ENCODE measurements at places on chromosomes 7 and 10.

DNA sequence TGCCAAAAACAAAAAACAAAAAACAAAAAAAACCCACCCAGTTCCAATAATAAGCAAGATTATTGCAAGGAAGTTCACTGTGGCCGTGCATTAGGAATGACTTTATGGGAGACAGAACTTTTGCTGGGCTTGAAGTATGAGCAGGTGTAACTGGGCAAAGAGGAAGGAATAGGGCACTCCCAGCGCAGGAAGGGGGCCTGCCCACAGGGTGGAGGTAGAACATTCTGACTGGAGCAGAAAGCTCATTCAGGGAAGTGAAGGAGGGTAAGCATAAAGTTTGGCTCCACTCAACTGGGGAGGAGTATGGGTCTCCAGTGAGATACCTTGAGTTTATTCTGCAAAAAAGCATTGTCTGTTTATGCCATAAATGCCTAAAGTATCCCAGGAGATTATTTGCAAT is 42.1 kb upstream of the WIPF3 start:
- DNase-seq: no peak

- no peak for DNase-seq
These were observed 81.5 kb downstream of the FRMPD2 start for GRCh38 chr10:48192881-48193450.

DNA sequence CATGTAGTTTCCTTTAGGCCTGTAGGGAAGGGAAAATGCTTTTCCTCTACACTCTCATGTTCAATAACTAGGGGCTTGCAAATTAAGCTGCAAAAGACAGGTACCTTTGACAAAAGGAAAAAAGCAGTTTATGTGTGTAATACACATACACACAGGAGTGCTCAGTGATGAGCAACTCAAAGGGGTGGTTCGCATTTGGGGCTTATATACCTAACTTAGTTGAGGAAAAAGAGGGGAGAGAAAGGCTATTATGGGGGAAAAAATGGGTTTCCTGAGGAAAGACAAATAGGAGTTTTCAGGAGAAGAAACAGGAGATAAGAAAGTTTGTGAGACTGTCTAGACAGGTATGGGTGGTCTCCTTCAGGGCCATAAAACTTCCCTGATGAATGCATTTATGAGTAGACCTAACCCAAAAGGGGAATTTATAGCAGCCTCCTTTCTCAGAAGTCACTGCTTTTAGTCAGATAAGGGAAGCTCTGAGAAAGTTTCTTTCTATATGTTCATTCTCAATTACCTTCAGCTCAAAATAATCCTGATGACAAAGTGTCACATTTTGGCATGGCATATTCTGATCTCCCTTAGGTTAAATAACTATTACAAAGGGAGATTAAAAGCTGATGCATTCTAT is 55.2 kb upstream of the EZH2 start:
- DNase-seq: no peak

GRCh38 chr7:67105377-67105776 is 108.7 kb downstream of the TYW1 start:
- no peak for DNase-seq

DNA sequence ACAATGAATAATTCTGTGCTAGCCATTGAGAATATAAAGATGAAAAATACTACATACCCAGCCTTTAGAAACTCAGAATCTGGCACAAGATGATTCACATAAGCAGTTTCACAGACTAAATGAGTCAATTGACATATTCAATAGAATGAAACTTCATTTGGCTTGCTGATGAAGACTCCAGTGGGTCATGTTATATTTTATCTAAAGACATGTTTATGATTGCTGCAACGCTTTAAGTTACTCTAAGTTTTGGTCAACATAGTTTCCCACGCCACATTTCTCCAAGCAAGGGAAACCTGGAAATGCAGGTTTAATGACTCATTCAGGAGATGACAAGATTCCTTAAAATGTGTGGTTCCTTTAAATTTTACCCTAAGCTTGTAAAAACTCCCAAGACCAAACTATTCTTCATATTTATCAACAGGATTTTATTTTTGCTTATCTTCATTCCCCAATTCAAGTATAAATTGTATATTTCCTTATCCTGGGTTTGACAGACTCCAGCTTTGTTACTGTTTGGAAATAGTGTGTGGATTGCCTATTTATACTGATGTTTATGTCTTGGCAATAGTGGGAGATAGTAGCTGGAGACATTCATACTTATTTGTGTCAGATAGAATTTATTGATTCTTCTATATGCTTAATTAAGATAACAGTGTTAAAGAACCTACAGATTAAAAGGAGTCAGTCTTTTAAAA is 6.6 kb downstream of the SEMA3A start:
- DNase-seq: no peak

- no peak for DNase-seq
These were observed 13.0 kb downstream of the ELAPOR2 start for GRCh38 chr7:87046456-87046855.

DNA sequence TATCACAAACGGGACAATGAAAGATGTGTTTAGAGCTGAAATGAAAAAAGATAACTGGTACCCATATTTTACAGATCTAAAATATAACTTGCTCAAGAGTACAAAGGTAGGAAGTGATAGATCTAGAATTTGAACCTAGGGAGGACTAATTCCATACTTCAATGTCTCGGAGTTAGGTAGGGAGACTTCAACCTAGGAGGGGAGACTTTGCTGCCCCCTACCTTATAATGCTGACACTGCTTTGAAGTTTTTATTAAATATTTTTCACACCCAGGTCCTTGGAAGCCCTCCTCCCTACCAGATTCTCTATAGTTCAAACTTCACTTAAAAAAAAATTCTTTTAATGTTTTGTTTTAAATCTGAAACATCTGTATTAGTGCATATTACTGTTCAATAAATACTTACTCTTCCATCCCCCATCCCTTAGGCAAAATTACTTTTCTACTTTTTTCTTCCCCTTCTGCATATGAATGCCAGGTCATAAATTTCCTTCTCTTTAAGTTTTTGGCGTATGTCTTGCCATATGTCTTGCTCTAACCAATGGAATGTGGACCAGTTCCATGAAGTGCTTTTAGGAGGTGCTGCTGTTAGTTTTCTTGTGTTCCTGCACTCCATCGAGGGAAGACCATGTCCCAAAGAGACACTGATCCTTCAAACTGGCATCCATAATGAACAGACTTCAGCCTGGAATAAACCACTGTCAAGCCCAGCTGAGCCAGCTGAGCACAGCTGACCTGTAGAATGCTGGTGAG is 57.8 kb downstream of the MICU1 start:
- peak; percentile 58 for DNase-seq

DNA sequence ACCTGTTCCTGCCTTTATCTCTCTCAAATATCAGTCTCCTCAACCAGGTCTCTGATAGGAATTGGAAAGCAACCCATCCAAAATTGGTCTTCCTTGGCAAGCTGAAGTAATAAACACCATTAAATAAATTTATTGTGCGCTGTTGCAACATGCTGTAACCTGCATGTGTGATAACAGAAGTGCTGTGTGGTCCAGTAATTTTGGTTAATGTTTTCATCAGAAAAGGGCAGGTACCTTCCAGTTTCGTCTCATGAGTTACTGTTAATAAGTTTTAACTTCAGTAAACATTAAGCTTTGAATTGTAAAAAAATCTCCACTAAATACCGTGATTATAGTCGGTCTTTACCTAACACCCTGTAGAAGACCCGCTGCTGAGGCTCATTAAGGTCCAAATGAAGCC is 624.7 kb downstream of the TNS3 start:
- no peak for DNase-seq

GRCh38 chr7:155922067-155922816 is 110.0 kb upstream of the SHH start:
- no peak for DNase-seq
